Osteoblast (primary cell): ENCODE measurements at places on chromosomes 2 and 18. TPM values are rescaled to one million over a fixed set of nuclear protein-coding genes. Genes with fewer than 3 reads are reported as not detected.
A peak's percentile ranks its signal among the peaks of the same experiment; 100 is the strongest.

- peaks cover 7% of the 10 kb centered on the region for H3K4me1 ChIP-seq
- H3K27ac ChIP-seq, result no peak overlapping the region
- H3K27me3 ChIP-seq, result no peaks in the 10 kb centered on the region
Measured at GRCh38 chr2:121584741-121585140, 54.1 kb downstream of the RNU4ATAC start.

DNA sequence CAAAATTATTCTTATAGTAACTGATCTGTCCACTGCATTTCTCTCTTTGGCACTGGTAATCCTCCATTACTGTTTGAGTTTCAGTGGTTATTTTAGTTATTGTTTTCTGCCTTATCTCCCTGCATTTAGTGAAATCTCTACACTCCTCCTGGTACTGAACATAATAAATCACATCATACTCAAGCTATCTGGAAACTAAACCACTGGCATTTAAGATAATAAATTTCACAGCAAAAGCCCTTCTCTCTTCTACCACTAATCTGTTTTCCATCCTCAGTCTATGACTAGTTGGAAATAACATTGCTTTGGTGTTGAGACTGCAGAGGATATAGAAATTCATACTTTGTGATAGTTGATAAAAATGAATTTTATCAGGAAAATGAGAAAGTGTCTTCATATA, 399.3 kb upstream of the FSHR start:
- no peaks in the 10 kb centered on the region for H3K36me3 ChIP-seq
- H3K27me3 ChIP-seq, result no peaks in the 10 kb centered on the region
- no peak for DNase-seq
- no peak overlapping the region for H3K4me3 ChIP-seq
- H3K27ac ChIP-seq, result no peak overlapping the region

DNA sequence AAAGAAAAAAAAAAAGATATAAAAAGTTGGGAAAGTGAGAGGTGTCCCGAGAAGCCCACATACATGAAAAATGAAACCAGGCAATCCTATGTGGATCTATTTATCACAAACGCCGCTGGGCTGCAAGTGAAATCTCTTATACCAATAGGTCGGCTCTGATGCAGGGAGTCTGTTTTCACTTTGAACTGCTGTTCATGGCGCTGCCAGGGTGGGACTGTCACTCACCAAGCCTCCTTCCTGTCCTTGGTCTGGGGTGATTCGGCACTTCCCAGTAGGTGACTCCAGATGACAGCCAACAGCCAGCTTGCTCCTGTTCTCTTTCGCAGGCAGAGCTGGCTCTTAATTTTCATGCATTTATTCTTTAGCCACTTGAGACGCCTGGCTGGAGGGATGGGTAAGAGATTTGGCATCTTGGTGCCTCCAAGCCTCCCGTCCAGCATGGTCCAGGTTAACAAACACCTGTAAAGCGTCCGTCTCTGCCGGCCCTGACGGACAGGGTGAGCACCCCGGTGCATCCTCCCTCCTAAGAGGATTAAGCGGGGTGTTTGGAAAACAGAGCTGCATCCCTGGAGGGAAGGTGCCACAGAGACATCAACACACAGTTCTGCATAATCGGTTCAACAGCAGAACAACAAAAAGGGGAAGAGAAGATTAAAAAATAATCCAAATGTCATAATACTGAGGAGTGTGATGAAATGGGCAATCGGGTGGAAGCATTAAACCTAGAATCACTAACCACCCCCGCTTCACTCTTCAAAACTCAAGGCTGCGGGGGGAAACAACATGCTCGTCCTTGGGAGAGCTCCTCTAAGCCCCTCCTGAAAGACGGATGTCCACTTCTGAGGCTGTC, 58.7 kb downstream of the STEAP3 start:
- H3K36me3 ChIP-seq, result no peaks in the 10 kb centered on the region
- H3K27me3 ChIP-seq, result no peaks in the 10 kb centered on the region
- no peak for DNase-seq
- H3K4me3 ChIP-seq, result no peak overlapping the region
- peaks cover 10% of the 10 kb centered on the region for H3K4me1 ChIP-seq

- H3K36me3 ChIP-seq, result no peaks in the 10 kb centered on the region
- no peaks in the 10 kb centered on the region for H3K27me3 ChIP-seq
- no peak overlapping the region for H3K4me3 ChIP-seq
- DNase-seq, result no peak
Measured at GRCh38 chr2:98801921-98802321, 71.0 kb upstream of the MGAT4A start.

Gene TBC1D8
- total RNA-seq, result 13.4 and 13.8 TPM in 2 replicates

DNA sequence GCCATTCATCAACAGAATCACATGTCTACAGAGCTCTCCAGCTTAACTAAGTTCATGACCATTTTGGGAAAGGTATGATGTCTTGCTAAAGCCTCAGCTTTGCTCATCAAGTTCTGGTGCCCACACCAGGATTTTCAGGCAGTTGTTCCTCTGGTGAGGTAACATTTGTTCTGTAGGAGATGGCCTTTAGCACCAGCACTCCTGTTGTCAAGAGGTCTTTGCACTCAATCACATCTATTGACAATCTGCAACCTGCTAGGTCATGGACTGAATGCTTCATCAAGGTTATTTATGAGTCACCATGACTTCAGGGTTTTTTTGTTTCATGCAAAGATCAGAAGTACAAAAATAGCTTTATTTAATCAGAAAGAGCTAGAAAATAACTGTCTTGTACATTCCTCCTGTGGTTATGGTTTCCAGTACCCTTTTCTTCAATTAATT, 36.6 kb upstream of the VIT start:
- H3K27me3 ChIP-seq, result no peaks in the 10 kb centered on the region
- no peak for DNase-seq
- H3K4me3 ChIP-seq, result no peak overlapping the region
- H3K4me1 ChIP-seq, result peaks cover 30% of the 10 kb centered on the region

DNA sequence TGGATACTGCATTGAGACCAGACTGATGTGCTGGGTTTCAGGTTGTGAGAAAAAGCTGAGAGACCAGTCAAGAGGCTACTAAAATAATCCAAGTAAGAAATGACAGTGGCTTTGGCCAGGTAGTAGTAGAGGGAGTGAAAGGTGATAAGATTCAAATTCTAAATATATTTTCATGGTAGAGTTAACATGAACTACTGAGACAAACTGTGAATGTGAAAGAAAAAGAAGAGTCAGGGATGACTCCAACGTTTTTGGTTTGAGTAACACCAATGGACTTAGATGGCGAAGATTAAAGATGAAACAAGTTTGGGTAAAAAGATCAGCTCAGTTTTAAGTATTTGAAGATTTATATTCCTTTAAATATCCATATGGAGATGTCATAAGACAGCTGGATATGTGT, 209.4 kb downstream of the ZEB2 start:
- no peak overlapping the region for H3K4me3 ChIP-seq
- no peaks in the 10 kb centered on the region for H3K27me3 ChIP-seq
- H3K27ac ChIP-seq, result no peak overlapping the region
- H3K4me1 ChIP-seq, result no peaks in the 10 kb centered on the region

- H3K36me3 ChIP-seq, result peaks cover 43% of the 10 kb centered on the region
- peaks cover 10% of the 10 kb centered on the region for H3K4me1 ChIP-seq
- no peak overlapping the region for H3K4me3 ChIP-seq
- H3K27ac ChIP-seq, result no peak overlapping the region
- DNase-seq, result no peak
Measured at GRCh38 chr2:224757934-224758548, 41.9 kb upstream of the CCDC195 start.

DNA sequence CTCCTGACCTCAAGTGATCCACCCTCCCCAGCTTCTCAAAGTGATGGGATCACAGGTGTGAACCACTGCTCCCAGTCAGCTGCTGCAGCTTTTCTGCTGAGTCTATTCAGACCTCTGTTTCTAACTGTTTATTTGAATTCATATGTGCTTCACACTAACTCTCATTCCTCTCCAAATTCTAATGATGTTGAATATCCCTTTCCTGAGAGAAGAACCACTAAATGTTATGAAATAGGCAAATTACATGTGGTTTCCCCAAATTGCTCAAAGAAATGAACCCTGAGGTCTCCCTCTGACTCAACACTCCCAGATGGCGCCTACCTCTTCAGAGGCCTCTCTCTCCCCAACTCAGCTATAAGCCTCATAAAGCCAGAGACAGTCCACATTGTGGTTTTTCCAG, 98.6 kb downstream of the IRS1 start:
- H3K4me1 ChIP-seq, result peaks cover 23% of the 10 kb centered on the region
- no peaks in the 10 kb centered on the region for H3K27me3 ChIP-seq
- H3K27ac ChIP-seq, result peak overlapping the region; percentile 44
- peak; percentile 81 for DNase-seq
- no peaks in the 10 kb centered on the region for H3K36me3 ChIP-seq

DNA sequence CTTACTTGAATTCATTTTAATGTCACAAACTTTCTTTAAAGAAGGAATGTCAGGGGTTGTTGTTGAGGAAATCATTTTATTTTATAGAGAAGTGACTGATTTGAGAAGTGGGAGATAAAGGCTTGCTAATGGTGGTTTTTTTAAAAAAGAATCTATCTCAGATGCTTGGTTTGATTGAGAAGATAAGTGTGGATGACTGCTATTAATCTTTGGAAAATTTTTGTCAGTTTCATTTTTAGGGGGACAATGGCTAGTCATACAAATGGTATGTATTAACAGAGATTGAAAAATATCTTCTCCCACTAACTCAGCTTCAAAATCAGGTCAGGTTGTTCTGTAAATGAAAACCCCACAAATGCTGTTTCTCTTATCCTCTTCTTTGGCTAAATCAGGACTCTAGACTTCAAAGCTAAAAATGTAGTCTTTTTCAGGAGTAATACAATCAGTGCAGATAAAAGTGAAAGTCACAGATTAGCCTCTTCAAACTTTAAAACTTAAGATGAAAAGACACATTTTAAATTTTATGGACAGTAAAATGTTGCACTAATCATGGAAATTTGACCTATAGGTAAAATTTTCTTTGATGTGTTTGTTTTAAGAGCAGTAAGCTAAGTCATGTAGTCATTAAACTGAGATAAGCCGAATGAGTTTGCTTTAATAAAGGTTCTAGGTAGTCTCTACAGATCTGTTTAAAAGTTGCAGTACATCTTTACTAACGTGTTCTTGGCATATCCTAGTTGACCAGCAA, 674.2 kb upstream of the VRK2 start:
- DNase-seq, result no peak
- no peaks in the 10 kb centered on the region for H3K4me1 ChIP-seq
- no peaks in the 10 kb centered on the region for H3K27me3 ChIP-seq

Gene POTEC
- 0.29 and 0.36 TPM in 2 replicates for total RNA-seq

DNA sequence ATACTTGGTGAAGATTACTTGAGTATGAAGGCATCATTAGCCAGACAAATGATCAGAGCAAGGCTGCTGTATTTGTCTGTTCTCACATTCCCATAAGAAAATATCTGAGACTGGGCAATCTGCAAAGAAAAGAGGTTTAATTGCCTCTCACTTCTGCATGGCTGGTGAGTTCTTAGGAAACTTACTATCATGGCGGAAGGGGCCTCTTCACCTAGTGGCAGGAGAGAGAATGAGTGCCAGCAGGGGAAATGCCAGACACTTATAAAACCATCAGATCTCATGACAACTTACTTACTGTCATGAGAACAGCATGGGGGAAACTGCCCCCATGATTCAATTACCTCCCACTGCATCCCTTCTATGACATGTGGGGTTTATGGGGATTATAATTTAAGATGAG, 452.3 kb downstream of the GALR1 start:
- no peaks in the 10 kb centered on the region for H3K27me3 ChIP-seq
- no peak for DNase-seq
- no peaks in the 10 kb centered on the region for H3K36me3 ChIP-seq
- H3K4me1 ChIP-seq, result no peaks in the 10 kb centered on the region
- H3K4me3 ChIP-seq, result no peak overlapping the region

DNA sequence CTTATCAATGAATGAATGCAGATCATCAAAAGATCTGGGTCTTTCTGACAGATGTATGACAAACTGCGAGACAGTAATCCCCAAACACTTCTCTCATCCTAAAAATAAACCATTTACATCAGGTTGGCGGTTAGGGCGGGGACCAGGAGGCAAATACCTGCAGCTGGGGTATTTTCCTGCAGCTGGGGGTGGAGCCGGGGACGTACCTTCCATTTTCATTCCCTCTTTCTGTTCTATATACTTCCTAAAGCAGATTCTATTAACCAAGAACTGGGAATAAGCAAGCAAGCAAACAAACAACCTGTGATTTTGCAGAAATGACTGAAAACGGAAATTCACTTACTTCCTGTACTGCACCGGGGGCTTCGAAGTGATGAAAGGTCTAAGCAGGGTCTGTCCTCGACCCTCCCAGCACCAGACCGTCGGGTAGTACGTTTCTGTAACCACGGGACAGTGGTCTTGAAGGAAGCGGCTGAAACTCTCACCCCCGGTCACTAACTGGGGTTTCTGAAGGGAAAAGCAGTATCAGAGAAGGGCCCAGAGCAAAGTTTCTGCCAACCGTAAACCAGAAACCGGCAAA, 1.2 kb downstream of the ABHD3 start:
- no peak for DNase-seq
- H3K4me3 ChIP-seq, result peak overlapping the region; percentile 84
- H3K4me1 ChIP-seq, result peaks cover 7% of the 10 kb centered on the region
- H3K27me3 ChIP-seq, result no peaks in the 10 kb centered on the region

Gene ALPP
- not detected in 2 replicates for total RNA-seq

Gene EMX1
- not detected in 2 replicates for total RNA-seq

Gene KCNJ13
- total RNA-seq, result not detected in 2 replicates

- no peak overlapping the region for H3K4me3 ChIP-seq
- H3K27me3 ChIP-seq, result no peaks in the 10 kb centered on the region
- DNase-seq, result no peak
Measured at GRCh38 chr2:174590928-174591648, 6.5 kb downstream of the WIPF1 start.

GRCh38 chr2:38601463-38602135, 1.1 kb downstream of the HNRNPLL start:
- no peak for DNase-seq
- H3K27me3 ChIP-seq, result no peaks in the 10 kb centered on the region
- no peaks in the 10 kb centered on the region for H3K36me3 ChIP-seq
- peaks cover 19% of the 10 kb centered on the region for H3K4me1 ChIP-seq
- peak overlapping the region; percentile 92 for H3K4me3 ChIP-seq

DNA sequence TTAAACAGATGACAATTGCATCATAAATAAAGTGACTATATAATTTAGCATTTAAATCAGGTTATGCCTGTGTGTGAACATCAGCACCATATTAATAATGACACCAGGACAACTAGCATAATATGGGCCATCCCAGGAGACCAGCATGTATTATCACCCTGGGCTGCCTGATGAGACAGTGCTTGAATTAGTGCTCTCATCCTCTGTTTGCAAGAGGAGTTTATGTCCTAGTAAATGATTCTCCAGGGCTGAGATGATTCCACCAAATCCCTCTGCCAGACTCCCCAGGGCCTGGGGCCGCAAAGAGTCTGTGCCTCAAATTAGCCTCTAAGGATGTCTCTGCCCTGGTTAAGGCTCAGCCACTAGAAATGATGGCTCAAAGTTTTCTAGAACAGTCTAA, 97.7 kb downstream of the SGPP2 start:
- no peak for DNase-seq
- H3K27me3 ChIP-seq, result peaks cover 3% of the 10 kb centered on the region
- peaks cover 5% of the 10 kb centered on the region for H3K4me1 ChIP-seq
- H3K36me3 ChIP-seq, result no peaks in the 10 kb centered on the region
- H3K27ac ChIP-seq, result no peak overlapping the region

- DNase-seq, result no peak
- no peaks in the 10 kb centered on the region for H3K27me3 ChIP-seq
- H3K27ac ChIP-seq, result no peak overlapping the region
- H3K4me1 ChIP-seq, result no peaks in the 10 kb centered on the region
Measured at GRCh38 chr2:23954325-23955014, 14.2 kb downstream of the UBXN2A start.

Gene RPE
- total RNA-seq, result 60.1 and 68.0 TPM in 2 replicates
